ENCODE measurements at places on chromosomes 3 and 15. TPM values are rescaled to one million over a fixed set of nuclear protein-coding genes. Genes with fewer than 3 reads are reported as not detected.

Gene FMN1
- total RNA-seq, result 2.7 TPM

Gene ZIC4
- total RNA-seq, result 0.46 TPM

Gene DISP2
- 0.82 TPM for total RNA-seq

GRCh38 chr3:181561139-181562031 is 150.3 kb upstream of the SOX2 start:
- no peaks in the 10 kb centered on the region for H3K27me3 ChIP-seq
- no peaks in the 10 kb centered on the region for H3K4me1 ChIP-seq

DNA sequence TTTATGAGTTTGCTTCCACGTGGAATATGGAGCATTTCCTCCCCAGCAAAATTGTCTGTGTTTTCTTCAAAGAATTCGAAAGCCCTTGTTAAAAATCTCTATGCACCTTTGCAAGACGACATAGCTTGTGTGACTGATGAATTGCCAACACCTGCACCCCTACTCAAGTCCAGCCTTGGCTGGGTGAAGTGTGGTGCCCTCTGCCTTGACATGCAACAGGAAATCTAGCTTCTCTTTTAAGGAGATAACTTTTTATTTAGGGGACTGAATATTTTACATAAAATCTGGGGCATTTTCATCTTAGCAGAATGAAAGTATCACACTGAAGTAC is 647 bp downstream of the HMG20A start:
- H3K4me1 ChIP-seq, result peaks cover 58% of the 10 kb centered on the region
- no peak for DNase-seq
- H3K27ac ChIP-seq, result peak overlapping the region; percentile 97
- H3K4me3 ChIP-seq, result peak overlapping the region; percentile 91
- H3K36me3 ChIP-seq, result no peaks in the 10 kb centered on the region
- H3K27me3 ChIP-seq, result no peaks in the 10 kb centered on the region

GRCh38 chr3:64848822-64849221 is 161.0 kb upstream of the ADAMTS9 start:
- H3K27me3 ChIP-seq, result no peaks in the 10 kb centered on the region
- H3K4me3 ChIP-seq, result no peak overlapping the region
- H3K36me3 ChIP-seq, result no peaks in the 10 kb centered on the region
- peaks cover 8% of the 10 kb centered on the region for H3K4me1 ChIP-seq
- no peak for DNase-seq

All from psoas muscle (tissue), 8 donors.